ENCODE measurements at places on chromosomes 13 and 19.

GRCh38 chr13:40388617-40389016 is 277.8 kb downstream of the FOXO1 start:
- no peak for DNase-seq

- no peak for DNase-seq
Measured at GRCh38 chr19:4583961-4584669, 24.6 kb upstream of the SEMA6B start.

- DNase-seq: no peak
Measured at GRCh38 chr19:53156850-53157249, 2.0 kb downstream of the ZNF347 start.

DNA sequence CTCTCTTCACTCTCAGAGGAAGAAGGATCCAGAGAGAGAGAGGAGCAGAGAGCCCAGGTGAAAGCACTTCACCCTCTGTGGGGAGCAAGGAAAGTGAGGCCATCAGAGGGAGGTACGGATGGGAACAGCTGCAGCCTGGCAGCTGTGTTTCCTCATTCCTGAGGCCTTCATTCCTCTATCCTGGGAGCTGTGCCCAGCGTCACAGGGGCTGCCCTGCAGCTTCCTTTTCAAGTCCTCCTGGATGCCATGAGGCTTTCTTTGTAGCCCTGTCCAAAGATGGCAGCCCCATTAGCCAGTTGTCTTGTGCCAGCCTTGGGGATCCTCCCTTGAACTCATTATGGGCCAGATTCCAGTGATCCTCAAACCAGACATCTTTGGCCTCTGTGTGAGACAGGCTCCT is 76.8 kb upstream of the PCDH8 start:
- DNase-seq: no peak

DNA sequence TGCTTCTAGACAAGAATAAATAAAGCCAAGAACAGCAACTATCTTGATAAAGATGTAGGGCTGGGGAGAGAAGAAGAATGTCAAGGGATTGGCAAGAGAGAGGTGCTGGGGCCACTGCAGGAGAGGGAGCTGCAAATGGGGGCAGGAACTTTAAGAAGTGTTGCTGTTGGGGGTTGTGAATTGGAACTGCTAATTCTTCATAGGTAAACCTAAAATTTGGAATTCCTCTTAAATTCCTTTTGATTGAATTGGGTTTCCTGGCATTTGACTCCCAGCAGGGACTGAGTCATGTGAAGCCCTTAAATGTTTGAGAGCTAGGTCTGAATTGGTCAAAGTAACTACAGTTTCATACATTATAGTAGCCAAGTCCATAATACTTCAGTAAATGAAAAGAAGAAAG is 305.6 kb upstream of the TMTC4 start:
- DNase-seq: no peak

- DNase-seq: no peak
Measured at GRCh38 chr19:51572908-51573307, 1.8 kb downstream of the ZNF175 start.

DNA sequence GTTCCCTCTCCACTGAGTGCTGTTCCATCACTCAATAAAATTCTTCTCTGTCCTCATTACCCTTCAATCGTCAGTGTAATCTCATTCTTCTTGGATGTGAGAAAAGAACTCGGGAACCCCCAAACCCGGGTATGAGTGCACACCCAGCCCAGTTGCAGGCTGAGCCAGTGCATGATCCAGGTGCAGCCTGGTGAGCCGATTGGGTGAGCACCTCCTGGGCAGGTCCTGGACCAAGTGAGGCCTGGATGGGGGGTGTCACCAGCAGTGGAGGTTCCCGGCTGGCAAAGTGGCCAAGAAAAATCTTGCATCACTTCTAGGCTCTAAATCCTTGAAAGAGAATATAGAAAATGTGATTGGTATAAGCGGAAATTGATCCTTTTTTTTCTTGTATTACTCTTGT is 878.8 kb upstream of the KLHL1 start:
- no peak for DNase-seq

DNA sequence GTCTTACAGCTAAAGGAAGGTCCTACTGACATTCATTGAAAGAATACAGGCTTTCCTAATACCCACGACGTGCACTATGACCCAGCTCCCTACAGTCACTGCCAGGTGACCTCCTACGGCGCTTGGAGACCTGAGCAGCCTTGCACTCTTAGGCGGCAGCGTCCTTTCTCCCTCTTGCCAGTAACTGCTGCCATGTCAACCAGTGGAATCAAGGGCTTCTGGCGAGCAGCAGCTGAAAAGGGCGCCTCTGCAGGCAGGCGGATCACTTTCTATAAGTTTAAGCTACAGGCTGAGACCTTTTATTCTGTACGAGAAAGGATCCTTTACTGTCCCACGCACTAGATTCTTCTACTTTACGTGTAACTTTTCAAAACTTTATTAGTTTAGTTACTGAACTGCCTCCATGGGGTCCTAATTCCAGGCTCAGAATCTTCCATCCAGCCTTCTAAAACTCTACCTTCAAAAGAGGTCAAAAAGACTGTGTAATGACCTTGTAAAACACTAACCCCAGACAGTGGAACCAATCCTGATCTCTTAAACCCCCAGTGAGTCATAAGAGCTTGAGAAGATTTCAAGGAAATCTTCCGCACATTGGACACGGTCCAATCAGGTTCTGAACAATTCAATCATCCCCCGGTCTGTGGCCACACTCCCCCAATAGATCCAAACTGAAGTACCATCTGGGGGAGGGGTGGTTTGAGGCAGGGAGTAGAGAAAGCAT is 1.9 kb downstream of the KCTD12 start:
- DNase-seq: peak; percentile 9

DNA sequence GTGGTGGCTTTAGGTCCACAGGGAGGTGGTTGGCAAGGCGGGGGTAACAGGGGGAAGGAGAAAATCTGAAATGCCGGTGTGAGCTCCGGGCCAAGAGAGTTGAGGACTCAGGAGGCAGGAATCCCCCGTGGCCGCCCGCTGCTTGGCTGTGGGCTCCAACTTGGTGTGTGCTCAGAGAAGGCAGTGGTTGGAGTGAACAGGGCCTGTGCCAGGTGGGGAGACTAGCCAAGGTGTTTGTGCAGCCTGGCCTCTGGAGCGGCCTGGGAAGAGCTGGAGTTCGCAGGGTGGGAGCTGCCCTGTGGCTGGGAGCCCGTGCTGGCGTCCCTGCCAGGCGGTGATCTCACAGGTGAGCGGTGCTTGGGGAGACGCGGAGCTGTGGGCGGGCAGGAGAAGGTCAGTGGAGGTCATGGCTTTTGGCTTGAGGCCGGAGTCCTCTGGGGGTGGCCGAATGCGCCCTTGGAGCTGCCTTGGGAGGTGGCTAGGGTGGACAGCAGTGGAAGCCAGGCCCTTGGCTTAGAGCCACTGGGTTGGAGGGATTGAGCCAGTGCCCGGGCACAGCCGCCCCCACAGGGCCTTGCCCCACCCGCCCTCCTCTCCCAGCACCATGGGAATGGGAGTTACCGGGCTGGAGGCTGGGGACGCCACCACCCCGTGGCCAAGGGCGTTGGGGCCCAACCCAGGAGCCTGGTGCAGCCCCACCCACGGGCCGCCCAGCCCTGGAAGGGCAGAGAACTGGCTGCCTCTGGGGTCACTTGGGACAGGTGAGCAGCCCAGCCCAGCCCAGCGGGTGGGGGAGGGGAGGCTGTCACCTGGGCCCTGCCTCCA is 7.1 kb upstream of the CIRBP start:
- DNase-seq: peak; percentile 44

DNA sequence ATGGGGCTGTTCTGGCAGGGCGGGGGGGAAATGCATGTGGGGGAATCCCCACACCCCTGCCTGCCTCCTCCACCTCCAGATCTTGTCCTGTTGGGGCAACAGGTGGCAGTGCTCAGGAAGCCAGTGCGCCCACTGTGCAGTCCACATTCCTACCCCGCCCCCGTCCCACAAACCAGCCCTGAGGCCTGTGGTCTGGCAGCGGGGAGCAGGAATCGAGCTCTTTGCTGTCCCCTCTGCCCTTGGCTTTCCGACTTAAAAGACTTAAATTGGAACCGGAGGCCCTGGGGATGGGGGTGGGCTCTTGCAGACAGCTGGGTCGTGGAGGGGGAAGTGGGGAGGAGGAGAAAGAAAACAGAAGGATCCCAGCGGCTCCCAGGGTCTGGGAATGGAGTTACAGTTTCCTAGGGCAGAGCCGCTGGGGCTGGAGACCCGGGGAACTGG is 4.3 kb downstream of the NANOS3 start:
- DNase-seq: no peak

DNA sequence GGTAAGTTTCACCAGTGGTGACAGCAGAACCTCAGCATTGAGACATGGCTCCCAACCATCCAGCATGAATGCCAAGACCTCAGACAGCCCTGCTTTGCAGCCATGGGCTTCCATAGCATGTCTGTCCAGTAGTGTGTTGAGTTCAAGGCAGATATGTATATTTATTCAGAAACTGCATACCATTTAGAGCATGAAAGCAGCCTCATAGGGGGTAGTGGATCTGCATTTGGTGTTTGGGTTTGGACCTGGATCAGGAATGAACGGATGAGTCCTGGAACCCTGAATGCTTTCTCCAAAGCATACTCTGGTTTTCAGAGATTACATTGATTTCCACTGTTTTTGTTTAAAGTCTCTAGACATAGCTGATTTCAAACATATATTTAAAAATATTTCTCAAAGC is 114.3 kb downstream of the ESD start:
- DNase-seq: no peak

DNA sequence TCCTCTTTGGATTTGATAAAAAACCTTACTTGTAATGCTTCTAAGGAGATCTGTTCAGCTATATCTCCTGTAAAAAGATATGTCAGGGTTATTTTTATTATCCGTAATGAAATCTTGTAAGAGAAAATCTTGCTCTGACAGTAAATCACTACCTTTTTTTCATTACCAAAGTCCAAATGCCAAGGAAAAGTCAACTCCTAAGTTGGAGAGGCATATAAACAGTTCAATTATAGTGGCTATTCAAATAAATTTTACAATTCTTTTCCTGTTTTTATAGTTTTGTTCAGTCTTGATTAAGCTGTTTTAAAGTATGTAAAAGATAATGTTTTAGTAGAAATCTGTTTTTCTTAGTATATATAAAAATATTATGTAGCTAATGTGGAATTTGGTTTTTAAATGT is 9.0 kb downstream of the KCTD4 start:
- DNase-seq: no peak

GRCh38 chr13:30381049-30381448 is 41.2 kb upstream of the UBE2L5 start:
- no peak for DNase-seq

- no peak for DNase-seq
Measured at GRCh38 chr13:44974056-44974793, 15.0 kb downstream of the NUFIP1 start.

DNA sequence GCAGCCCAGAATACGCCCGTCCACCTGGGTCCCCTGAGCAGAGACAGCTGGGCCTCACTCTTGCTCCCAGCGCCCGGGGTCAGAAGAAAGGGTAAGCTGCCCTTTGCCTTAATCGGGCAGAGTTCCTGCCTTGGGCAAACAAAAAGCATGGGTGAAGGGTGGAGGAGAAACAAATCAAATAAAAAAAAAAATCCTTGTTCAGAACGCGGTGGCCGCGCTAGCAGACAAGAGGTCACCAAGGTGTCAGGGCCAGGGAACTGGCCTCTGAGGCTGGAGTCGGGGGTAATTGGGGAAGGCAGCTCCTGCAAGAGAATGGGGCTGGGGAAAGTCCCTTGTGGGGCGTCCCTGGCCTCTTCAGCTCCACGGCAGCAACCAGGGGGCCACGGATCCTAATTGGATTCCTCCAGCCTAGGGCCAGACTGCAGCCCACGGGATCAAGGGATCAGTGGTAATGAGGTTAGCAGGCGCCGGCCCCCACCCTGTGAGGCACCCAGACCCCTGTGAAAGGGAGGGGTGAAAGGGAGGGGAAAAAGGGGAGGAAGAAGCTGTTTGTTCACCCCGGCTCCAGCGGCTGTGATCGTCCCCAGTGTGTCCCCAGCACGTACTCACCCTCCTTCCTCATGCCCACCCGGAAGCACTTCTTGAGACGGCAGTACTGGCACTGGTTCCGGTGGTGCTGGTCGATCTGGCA is 5.5 kb downstream of the NR2F6 start:
- DNase-seq: no peak

DNA sequence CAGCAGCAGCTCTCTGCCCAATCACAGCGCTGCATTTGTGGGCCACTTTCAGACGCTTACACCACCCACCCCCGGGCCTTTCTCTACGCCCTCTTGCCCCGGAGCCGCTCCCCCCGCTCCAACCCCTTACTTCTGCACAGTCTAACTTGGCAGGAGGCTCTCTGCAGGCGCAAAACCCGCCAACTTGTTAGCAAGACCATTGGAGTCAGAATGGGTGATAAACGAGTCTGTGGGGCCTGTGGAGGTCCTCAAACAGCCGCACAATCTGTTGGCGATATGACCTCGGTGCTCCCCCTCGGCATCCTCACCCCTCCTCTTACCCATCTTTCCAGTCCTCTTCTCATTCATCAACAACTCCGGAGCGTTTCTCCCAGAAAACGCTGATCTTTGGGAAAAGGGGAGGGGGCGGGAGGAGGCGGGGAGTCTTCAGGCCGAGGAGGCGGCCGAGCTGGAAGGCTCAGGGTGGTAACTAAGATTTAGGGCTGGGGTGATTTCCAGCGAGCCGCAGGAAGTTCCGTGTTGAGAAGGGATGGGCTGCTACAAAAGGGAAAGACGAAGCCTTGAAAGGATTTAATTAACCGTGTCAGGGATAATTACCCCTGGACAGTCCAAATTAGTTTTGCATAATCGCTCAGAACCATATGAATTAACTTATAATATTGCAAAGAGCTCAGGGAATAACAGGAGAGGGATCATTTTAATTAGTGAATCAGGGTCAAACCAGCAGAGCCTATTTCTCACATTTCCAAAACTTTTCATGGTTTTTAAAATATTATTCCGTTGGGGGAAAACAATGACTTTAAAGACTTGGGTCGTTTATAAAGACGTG is 4.1 kb downstream of the SOX21 start:
- peak; percentile 46 for DNase-seq

- no peak for DNase-seq
Measured at GRCh38 chr19:3556978-3557460, 367 bp downstream of the MFSD12 start.

DNA sequence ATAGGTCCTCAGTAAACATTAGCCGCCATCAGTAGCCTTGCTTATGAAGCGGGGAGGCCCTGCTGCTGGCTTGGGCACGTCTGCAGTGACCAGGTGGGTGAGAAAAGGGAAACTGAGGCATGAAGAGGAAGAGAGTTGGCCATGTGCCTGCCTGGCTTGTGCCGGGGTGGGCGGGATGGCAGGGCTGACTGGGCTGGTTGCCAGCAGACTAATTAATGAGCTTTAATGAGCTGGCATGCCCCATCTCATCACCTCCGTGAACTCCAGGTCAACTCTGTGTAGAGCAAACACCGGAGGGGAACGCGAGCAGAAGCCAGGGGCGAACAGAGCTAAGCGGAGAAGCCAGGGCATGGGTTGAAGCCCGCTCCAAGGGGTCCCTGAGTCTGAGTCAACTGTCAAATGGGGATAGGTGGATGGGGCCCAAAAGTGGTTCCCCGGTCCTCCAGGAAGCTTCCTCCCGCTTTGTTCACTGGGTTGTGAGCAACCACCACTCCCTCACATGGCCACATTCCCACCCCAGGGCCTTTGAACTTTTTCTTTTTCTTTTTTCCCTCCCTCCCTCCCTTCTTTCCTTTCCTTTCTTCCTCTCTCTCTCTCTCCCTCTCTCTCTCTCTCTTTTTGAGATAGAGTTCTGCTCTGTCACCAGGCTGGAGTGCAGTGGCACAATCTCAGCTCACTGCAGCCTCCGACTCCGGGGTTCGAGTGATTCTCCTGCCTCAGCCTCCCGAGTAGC is 8.7 kb downstream of the NR2F6 start:
- DNase-seq: no peak

GRCh38 chr13:84139561-84140158 is 257.4 kb upstream of the SLITRK1 start:
- DNase-seq: no peak
